ENCODE measurements at places on chromosomes 2 and 18. TPM values are rescaled to one million over a fixed set of nuclear protein-coding genes. Genes with fewer than 3 reads are reported as not detected.

The ABI2 gene
- 15.0 TPM for total RNA-seq

The DQX1 gene
- 44.0 TPM for total RNA-seq

The FMNL2 gene
- 14.8 TPM for total RNA-seq

The ARHGAP15 gene
- 2.2 TPM for total RNA-seq

The HOXD3 gene
- total RNA-seq = 9.5 TPM

The CFC1 gene
- total RNA-seq = 0.73 TPM

The ALK gene
- total RNA-seq = 0.25 TPM

The MGAT4A gene
- total RNA-seq = 115 TPM

The NRP2 gene
- 42.6 TPM for total RNA-seq

The FLACC1 gene
- total RNA-seq = 2.1 TPM

The SLC19A3 gene
- 15.2 TPM for total RNA-seq

The COL5A2 gene
- total RNA-seq = 8.0 TPM

The NR4A2 gene
- total RNA-seq = 3.4 TPM

The LRRC30 gene
- not detected for total RNA-seq

The INHBB gene
- 0.98 TPM for total RNA-seq

The LHCGR gene
- not detected for total RNA-seq

The BIRC6 gene
- total RNA-seq = 102 TPM

The EVX2 gene
- total RNA-seq = not detected

The NT5DC4 gene
- total RNA-seq = not detected

The COBLL1 gene
- 25.5 TPM for total RNA-seq

The TUBB8B gene
- total RNA-seq = 0.34 TPM

The LRATD1 gene
- 136 TPM for total RNA-seq

The PMAIP1 gene
- 1.8 TPM for total RNA-seq

The PRKD3 gene
- 23.5 TPM for total RNA-seq

The MZT2A gene
- 72.3 TPM for total RNA-seq

The HAAO gene
- total RNA-seq = 18.9 TPM

The ABCB11 gene
- 4.1 TPM for total RNA-seq

The ACTR1B gene
- 79.2 TPM for total RNA-seq

The TGFA gene
- total RNA-seq = 30.5 TPM

The SNRNP27 gene
- total RNA-seq = 32.7 TPM

The UGGT1 gene
- total RNA-seq = 52.9 TPM

The FAM237A gene
- not detected for total RNA-seq

The PLA2R1 gene
- 6.8 TPM for total RNA-seq

The RGPD4 gene
- total RNA-seq = not detected

The CDH7 gene
- total RNA-seq = not detected

Data from left colon (tissue), 2 donors.